ENCODE measurements at places on chromosomes 3 and 15. TPM values are rescaled to one million over a fixed set of nuclear protein-coding genes. Genes with fewer than 3 reads are reported as not detected.

DNA sequence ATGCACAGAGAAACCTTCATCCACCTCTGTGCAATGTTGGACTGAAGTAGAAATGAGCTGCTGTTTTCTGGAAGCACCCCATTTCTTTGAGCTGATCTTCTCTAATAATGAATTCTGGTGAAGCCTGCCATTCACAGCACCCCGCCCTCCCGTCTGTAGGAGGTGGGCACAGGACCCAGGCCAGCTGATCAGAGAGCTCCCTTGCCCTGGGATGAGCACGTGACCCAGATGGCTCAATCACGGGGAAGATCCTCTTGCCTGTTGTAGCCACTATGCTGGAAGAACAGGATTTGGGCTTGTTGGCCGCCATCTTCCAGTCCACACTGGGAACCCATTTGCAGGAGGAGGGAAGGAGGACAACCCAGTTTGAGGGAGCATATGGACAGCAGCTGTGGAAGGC lies 44.5 kb downstream of the GOLGA6L2 start:
- no peak for DNase-seq

GRCh38 chr3:125125821-125126245 lies 70.0 kb upstream of the HEG1 start:
- no peak for DNase-seq

INKA1 gene
- 56.1 TPM for total RNA-seq

GRCh38 chr3:196203846-196204245 lies 7.4 kb downstream of the ZDHHC19 start:
- DNase-seq: no peak

DNA sequence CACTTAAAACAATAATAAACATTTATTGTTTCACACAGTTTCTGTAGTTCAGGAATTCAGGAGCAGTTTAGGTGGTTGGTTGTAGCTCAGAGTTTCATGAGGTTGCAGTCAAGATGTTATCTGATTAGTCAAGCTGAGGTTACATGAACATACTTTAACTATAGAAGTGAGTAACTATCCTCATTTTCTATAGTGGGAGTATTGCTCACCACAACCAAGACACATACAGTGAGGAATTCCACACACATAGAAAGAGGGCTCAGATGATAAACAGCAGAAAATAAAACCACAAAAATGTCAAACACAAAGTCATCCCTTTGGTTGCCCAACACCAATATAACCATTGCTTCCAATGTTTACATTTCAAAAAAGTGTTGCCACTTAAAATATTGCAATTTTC lies 13.6 kb downstream of the SCN11A start:
- no peak for DNase-seq

Measured in lower leg skin (tissue), 4 donors.